GM06990 (cell line): ENCODE measurements at places on chromosomes 1 and 21.

DNA sequence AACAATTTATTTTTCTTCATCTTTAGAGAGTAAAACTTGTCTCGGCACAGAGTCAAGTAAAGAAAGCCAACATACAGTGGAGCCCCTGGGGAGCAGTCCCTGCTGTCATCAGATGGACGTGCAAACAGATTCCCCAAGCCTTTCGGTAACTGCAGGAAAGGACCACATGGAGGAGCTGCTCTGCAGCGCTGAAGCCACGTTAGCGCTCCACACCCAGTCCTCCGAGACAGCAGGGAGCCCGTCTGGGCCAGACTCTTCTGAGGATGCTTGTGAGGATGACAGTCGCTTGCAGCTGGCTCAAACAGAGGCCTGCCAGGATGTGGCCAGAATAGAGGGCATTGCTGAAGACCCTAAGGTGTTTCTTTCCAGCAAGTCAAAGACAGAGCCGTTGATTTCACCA is 77.1 kb upstream of the SCCPDH start:
- DNase-seq = no peak

DNA sequence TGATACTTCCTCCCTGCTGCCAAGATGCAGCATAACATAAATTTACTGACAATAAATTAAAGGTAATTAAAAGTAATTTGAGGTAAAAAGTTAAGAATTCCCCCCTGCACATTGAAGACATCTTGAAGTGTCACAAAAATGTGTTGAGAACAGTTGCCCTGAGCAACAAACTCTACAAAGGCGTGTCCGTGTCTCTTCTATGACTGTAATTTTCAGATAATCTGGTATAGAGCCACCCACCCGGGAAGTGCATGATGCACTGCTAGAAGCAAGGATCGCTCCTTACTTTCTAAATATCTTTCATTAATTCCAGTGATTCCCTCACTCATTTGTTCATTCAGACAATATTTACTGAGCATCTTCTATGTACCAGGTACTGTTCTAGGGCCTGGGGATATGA is 11.0 kb upstream of the CASQ1 start:
- DNase-seq = no peak

DNA sequence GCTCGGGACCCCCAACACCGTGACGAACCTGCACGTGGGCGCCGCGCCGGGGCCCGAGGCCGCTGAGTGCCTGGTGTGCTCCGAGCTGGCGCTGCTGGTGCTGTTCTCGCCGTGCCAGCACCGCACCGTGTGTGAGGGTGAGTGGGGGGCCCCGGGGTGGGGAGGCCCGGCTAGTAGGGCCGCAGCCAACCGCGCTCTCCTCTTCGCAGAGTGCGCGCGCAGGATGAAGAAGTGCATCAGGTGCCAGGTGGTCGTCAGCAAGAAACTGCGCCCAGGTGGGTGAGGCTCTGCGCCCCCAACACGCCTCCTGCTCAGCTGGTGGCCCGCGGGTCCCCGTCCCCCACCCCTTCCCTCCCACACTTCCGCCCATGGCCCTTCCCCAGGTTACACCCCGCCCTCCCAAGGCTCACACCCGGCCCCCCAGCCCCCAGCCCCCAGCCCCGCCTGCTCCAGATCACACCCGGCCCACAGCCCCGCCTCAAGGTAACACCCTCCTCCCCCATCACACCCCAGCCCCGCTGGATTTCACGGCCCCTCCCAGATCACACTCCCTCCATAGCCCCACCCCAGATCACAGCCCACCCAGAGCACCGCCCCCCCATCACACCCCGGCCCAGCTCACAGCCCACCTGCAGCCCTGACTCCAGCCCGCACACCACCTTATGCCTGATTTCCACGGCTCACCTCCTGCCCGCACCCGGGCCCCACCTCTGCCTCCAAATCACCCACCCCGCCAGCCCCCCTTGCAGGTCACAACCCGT is 2.4 kb upstream of the MMP23B start:
- peak; percentile 42 for DNase-seq

DNA sequence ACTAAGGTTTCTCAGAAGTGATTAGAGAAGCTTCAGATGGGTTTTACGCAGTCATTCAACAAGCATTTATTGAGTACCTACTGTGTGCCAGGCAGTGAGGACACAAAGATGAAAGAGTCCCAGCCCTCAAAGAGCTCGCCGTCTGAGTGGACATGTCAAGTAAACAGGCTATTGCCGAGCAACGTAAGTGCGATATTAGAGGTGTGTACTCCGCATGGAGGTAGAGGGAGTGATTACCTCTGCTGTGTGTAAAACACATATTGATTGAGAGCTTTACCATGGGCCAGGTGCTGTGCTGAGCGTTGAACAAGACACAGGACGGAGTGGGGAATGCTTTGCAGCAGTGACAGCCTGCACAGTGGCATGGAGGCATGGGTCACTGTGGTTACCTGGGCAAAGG is 49.5 kb upstream of the GPR37L1 start:
- DNase-seq = no peak
